ENCODE measurements at places on chromosomes 5 and 9. TPM values are rescaled to one million over a fixed set of nuclear protein-coding genes. Genes with fewer than 3 reads are reported as not detected.
A peak's percentile ranks its signal among the peaks of the same experiment; 100 is the strongest.

The SLC36A2 gene
- not detected for polyA plus RNA-seq

DNA sequence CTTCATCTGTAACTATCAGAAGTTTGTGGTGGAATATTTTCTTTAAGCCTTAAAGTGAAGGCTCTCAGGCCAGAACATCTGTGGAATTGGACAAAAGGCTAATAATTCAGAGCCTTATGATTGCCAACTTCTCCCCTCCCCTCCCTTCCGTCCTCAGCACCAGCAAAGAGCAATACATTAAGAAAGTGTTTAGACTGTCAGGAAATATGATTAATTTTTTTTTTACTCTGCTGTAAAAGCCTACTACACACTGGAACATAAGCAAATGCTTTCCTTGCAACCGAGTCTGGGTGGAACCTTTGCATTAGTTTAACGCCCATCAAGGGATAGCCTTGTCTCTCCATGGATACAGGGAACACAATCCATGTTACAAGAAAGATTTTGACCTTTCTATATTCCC lies 110.3 kb upstream of the TARS1 start:
- DNase-seq: no peak

- DNase-seq: peak; percentile 54
These were observed 50.7 kb upstream of the TNFSF8 start for GRCh38 chr9:114981063-114981462.

GRCh38 chr5:150361301-150361700 lies 3.8 kb downstream of the TCOF1 start:
- no peak for DNase-seq

DNA sequence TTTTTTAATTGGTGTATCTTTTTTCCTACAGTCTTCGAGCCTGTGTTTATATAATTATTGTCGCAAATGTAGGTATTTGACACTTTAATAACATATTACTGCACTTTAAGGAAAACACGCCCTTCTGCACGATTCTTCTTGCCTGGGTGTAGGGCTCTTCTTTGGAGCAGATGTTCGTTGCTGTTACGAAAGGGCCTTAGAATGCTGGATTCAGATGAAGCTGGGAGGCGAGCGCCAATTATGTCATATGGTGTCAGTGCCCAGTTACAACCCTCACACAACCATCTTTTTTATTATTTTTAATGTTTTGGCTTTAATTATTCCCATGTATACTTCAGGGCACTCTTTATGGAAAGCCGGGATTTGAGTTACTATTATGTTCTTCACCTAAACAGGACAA lies 553.0 kb downstream of the EBF1 start:
- DNase-seq: no peak

The SLCO6A1 gene
- polyA plus RNA-seq: not detected

- DNase-seq: no peak
These were observed 524.8 kb downstream of the RAB3C start for GRCh38 chr5:59107692-59108091.

- peak; percentile 27 for DNase-seq
These were observed 357.6 kb upstream of the RPS23 start for GRCh38 chr5:82635561-82636288.

- DNase-seq: no peak
These were observed 58.8 kb downstream of the BAAT start for GRCh38 chr9:101326035-101326434.

The FYB1 gene
- polyA plus RNA-seq: 0.09 TPM

The ROPN1L gene
- polyA plus RNA-seq: 0.54 TPM

DNA sequence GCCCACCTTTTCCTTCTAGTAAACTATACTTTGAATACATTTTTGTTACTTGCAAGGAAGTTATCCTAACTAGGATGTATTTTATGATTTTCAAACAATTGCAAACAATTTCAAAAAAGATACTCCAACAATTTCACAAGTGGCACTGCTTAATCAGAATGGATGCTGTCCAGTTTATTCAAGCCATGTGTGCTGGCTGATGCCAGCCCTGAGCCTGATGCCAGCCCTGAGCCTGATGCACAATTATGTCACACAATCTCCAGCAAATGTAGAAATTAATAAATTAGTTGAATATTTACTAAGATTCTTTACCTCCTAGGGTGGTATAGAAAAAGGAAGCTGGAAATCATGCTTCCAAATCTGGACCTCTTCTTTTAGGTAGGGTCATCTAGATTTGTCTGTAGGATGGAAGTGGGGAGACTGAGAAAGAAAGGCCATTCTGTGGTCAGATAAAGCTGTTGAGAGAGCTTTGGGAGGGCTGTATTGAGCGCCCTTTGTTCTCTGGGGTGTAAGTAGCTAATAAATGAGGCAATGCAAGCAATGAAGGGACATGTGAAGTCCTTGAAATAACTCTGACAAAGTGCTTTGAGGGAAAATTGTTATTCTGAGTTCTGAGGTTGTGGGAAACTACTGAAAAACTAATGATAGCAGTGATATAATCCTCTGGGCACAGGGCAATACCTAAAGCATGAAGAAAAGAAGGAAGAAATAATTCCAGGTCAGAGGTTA lies 5.8 kb upstream of the C6 start:
- DNase-seq: no peak

DNA sequence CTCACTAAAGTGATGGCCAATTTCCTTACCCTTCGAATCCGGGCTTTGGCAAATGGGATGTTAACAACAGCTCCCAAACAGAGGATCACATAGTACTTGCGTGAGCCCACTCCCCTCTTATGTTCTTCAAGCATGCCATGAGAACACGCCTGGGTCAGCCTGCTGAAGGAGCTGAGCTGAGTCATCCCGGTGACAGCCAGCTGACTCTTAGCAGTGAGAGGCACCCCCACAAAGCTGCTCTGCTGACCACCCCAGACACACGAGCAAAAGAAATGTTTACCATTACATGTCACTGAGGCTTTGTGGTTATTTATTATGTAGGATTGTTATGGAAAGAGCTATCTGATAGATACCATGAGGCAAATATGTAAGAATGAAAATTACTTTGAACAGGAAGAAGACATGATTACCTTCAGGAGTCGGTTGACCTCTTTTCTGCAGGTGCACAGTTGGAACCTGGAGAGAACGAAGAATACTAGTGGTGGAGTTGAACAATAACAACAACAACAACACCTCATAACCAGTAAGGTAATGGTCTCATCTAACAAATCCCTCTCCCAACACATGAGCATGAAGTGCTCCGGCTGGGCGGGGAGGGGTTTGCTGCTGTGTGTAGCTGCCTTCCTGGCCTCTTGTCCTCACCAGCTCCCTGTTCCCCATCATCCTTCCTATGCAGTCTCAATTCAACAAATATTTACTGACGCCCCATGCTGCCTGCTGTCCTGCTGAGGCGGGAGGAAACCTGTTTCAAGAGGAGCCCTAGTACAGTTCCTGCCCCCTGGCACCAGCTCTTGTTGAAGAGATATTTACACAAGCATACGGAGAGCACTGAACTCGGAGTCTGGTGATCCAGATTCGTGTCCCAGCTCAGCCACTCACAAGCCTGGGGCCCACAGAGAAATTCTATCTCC lies 69.4 kb upstream of the LHFPL2 start:
- no peak for DNase-seq

DNA sequence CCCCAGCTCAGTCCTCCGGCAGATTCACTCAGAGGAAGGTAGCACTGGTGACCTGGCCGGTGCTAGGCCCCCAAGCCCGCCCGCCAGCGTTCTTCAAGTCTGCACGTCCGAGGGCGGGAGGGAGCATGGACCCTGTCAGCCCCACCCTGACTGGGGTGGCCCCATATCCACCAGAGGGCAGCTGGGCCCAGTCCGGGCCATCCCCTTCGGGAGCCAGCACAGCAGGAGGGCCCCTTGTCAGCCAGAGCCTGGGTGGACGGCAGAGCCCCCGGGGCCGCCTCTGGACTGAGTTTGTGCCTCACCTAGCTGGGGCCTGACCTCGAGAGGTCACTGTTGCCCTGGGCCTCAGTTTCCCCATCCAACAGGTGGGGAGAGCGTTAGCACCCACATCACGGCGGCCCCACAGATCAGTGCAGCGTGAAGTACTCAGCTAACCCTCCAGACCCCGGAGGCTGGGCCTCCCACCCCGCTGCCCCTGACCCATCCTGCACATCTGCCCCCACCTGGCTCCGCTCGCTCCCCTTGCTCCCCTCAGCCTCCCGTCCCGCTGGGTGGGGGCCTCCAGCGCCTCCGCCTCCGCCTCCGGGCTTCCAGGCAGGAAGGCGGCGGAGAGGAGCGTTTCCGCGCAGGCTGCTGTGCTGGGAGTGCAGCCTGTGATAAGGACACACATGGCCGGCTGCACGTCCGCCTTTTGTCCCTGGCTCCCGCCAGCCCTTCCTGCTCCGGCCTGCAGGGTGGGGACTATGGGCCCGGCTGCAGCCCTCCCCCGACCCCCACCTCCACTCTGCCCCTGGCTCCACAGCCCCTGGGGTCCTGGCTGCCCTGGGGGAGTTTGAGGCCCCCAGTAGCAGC lies 16.6 kb upstream of the EGFL7 start:
- no peak for DNase-seq

The FAXDC2 gene
- 13.6 TPM for polyA plus RNA-seq

DNA sequence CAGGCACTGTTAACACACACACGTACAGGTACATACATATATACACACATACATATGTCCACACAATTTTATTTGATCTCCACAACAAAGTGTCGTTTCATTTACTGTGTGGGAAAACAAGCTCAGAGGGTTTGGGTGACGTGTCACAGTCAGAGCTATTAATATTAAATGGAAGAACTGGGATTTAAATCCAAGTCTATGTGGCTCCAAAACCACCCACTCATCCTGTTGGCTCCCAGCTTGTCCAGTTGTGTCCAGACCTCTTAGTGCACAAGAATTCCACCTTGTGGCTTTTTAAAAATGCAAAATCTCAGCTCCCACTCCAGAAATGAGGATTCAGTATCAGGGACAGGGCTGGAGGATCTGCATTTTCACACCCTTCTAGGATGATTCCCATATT lies 52.3 kb upstream of the PTPDC1 start:
- no peak for DNase-seq

DNA sequence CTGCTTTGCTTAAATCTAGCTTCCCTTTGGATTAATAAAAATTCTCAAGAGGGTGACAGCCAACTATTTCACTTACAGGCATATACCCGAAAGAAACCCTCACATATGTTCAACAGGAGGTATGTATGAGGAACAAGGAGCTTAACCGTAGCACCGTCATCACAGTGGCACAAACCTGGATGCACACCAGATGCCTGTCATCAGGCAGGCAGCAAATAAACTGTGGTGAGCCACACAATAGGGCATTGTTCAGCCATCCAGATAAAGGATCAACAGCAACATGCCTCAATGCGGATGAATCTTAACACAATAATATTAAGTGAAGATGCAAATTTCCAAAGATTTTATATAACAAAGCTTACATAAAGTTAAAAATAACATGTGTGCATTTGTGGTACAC lies 5.5 kb upstream of the TNFSF15 start:
- no peak for DNase-seq

DNA sequence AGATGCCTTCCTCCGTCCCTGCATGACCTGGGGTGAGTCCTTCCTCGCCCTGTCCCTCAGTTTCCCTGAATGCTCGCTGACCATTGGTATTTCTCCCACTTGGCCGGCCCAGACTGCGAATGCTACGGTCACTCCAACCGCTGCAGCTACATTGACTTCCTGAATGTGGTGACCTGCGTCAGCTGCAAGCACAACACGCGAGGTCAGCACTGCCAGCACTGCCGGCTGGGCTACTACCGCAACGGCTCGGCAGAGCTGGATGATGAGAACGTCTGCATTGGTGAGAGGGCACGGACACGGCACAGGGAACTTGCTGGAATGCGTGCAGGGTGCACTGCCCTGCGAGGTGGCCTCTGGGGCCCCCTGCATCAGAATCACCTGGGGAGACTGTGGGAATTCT lies 77.1 kb downstream of the NTNG2 start:
- no peak for DNase-seq

DNA sequence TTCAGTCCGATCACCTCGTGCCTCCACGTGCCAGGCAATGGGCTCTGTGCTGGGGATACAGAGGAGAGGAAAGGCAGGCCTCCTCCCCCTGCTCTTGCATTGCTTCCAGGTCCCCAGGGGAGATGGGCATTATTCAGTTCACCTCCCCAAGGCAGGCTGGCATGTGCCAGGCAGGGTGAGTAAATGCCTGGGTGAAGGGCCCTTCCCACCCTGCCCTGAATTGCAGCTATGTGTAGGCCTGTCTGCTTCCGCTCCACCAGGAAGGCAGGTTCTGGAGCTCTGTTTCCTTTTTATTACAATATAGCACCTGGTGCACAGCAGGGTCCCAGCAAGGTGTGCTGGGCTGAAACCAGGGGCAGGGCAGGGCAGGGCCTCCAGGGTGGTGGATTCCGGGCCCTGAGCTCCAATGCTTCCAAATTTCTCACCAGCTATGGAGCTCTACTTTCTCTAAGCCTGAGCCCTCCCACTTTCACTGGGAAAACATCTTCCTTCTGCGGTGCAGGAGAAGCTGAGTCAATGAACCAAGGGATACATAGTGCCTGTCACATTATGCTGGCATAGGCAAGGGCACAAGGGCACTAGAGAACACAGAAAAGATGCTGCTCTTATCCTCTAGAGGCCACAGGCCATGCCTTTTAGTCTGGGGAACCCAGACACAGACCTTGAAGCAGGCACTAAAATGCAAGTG lies 42.0 kb downstream of the SHB start:
- DNase-seq: no peak

DNA sequence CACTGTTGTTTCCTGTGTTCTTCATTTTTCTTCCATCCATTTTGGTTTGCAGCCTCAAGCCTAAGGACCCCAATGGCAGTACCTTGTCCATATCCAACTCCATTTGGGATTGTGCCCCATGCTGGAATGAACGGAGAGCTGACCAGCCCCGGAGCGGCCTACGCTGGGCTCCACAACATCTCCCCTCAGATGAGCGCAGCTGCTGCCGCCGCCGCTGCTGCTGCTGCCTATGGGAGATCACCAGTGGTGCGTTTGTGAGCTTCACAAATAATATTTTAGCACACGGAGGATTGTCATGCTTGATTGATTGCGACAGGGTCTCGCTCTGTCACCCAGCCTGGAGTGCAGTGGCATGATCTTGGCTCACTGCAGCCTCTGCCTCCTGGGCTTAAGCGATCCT lies 136.8 kb downstream of the TLE4 start:
- DNase-seq: no peak

The SLC6A7 gene
- polyA plus RNA-seq: not detected

GRCh38 chr5:107302441-107302840 lies 368.3 kb downstream of the EFNA5 start:
- no peak for DNase-seq

DNA sequence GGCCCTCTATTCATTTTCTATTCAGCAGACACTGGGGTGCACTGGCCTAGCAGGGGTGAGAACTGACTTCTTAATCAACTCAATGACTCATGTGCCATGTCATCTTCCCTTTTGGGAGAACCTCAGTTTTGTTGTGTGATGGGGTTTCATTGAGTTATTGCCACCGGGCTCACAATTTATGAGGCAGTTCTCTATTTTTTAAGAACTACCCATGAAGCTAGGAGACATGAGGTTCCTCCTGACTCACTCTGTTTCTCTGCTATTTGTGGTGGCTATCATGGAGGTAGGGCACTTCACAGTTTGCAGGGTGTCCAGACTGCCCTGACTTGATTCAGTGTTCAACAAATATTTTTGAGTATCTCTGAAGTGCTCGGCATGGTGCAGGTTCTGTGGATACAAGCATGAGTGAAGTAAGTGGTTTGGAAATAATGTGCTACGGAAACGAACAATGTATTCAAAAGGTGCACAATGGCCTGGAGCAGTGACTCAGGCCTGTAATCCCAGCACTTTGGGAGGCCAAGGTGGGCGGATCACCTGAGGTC lies 39.3 kb downstream of the SPARC start:
- no peak for DNase-seq

The PCDHA9 gene
- 0.06 TPM for polyA plus RNA-seq

GRCh38 chr5:147339313-147339712 lies 104.5 kb downstream of the STK32A start:
- DNase-seq: no peak

All from BJ (cell line).